ENCODE measurements at places on chromosomes 6 and 20. TPM values are rescaled to one million over a fixed set of nuclear protein-coding genes. Genes with fewer than 3 reads are reported as not detected.

MTFR2 gene
- total RNA-seq, result 6.2 TPM

EFCAB8 gene
- under 0.01 TPM for total RNA-seq

HLA-DRB5 gene
- total RNA-seq, result not detected

LGSN gene
- not detected for total RNA-seq

GTSF1L gene
- total RNA-seq, result not detected

PI16 gene
- total RNA-seq, result not detected

C6orf141 gene
- total RNA-seq, result 9.1 TPM

POM121L2 gene
- not detected for total RNA-seq

BNIP5 gene
- not detected for total RNA-seq

TULP1 gene
- total RNA-seq, result not detected

HLA-DMB gene
- 0.65 TPM for total RNA-seq

ID1 gene
- 187 TPM for total RNA-seq

CEP162 gene
- 1.0 TPM for total RNA-seq

PRSS16 gene
- total RNA-seq, result 2.0 TPM

TMC2 gene
- not detected for total RNA-seq

NKX2-4 gene
- not detected for total RNA-seq

USP49 gene
- 1.9 TPM for total RNA-seq

IMPG1 gene
- not detected for total RNA-seq

SIGLEC1 gene
- not detected for total RNA-seq

TREM1 gene
- total RNA-seq, result not detected

SMIM26 gene
- 87.3 TPM for total RNA-seq

GPR63 gene
- total RNA-seq, result 2.0 TPM

COL12A1 gene
- 97.0 TPM for total RNA-seq

HLA-DQA1 gene
- not detected for total RNA-seq

CST1 gene
- total RNA-seq, result 0.25 TPM

REM1 gene
- total RNA-seq, result not detected

CEP250 gene
- total RNA-seq, result 31.4 TPM

BPIFA1 gene
- not detected for total RNA-seq

TLDC2 gene
- 0.76 TPM for total RNA-seq

SRSF12 gene
- 4.2 TPM for total RNA-seq

All from mesangial cell (primary cell).